ENCODE measurements at places on chromosomes 1 and 21.

GRCh38 chr1:84365225-84366221 is 32.8 kb upstream of the DNASE2B start:
- no peak for DNase-seq

GRCh38 chr1:96979304-96980268 is 258.0 kb downstream of the PTBP2 start:
- DNase-seq = no peak

GRCh38 chr1:34398916-34399275 is 222.2 kb downstream of the C1orf94 start:
- no peak for DNase-seq

GRCh38 chr1:20100632-20101355 is 18.5 kb downstream of the PLA2G2D start:
- peak; percentile 57 for DNase-seq

- DNase-seq = no peak
Observed at GRCh38 chr1:206463137-206463536, 7.1 kb upstream of the IKBKE start.

DNA sequence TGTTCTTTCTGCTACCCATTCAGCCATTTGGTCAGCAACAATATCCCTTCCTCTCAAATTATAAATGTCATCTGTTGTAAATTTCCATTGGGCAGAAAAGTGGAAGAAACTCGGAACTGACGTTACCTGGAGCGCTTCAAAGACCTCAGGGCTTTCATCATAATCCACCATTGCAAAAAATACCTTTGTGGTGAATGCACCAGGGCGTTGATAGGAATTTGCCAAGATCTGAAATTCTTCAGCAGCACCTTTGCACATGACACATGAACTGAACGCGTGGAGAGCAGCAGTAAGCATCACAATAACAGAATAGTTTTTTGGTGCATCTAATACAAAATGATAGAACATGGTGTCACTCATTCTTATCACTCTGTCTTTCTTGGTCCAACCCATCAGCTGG is 3.1 kb upstream of the TEKT2 start:
- no peak for DNase-seq

DNA sequence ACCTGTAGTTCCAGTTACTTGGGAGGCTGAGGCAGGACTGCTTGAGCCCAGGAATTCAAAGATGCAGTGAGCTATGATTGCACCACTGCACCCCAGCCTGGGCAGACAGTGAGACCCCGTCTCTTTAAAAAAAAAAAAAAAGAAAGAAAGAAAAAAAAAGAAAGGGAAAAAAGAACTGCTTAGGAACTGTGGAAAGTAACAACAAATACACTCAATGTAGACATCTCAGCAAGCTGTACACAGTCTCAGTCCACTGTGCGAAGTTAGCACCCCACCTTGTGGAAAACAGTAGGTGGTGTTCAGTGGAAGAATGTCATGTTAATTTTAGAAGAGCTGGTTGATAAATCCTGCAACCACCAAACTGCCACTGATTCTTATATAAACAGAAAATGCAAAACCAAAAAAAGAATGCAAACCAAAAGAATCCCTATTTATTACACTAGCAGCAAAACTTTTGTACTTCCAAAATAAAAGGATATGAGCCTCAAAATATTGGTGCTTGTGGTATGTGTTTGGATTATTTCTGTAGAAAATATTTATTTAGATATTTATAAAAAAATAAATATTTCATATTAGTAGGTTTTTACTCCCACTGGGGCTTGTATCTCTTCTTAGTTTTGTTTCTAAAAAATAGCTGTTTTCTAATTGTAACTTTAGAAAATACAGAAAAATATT is 31.1 kb downstream of the ALG14 start:
- DNase-seq = peak; percentile 71

- no peak for DNase-seq
Observed at GRCh38 chr1:59138402-59138801, 158.5 kb upstream of the FGGY start.

DNA sequence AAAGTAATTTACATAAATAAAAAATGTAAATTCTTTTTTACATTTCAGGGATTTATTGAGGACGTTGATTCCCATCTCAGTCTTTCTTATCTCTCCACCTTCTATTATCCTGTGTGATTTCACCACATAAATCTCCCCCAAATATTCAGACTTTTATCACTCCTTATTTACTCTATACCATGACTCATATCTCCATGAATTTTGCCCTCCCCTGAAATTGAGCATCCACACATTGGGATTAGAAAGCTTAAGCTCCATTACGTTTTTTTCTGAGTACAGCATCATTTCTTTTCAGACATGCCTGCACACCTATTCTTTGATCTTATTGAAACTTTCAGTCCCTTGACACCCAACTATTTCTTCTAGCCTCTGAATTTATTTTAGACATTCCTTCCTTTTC is 111.2 kb downstream of the IFI44 start:
- DNase-seq = no peak

- DNase-seq = no peak
Observed at GRCh38 chr1:185733818-185734735, at the start of gene HMCN1. TSS of gene HMCN1 (plus strand) at chr1:185734391. CDS start at chr1:185734780, 389 bp downstream.

DNA sequence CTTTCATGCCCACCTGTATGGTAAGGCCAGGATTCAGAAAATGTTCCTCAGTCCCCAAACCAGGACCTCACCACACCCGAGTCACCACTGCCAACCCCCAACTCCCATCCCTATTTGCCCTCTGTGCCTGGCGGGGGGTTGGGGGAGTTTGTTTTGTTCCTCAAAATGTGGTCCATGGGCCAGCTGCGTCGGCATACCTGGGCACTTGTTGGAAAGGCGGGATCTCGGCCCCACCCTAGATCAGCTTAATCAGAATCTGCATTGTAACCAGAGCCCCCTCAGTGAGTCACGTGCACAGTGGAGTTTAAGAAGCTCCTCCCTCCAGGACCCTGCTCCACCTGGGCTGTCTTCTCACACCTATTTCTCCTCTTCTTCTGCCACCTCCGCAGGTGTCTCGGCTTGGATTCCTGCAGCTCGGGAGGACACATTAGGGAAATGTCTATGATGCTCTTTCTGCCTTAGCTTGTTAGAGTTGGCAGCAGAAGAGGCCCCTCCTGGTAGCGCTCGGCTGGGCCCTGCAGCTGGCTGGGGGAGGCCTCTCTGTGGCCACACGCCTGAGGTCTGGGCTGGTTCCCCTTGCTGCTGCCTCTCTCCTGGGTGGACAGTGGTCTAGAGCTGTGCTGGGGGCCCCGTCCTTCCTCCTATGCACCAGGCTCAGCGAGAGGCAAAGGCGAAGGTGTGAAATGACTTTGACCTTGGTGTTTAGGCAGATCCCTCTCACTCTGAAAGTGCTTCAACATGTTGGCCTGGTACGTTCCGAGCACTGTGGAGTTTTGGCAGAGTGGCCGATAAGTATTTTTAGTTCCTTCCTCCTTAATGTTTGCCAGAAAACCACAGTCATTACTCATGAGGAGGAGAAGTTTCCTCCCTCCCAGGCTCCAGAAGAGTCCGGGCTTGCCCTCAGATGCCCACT is 41.8 kb upstream of the CAMTA1 start:
- DNase-seq = no peak

DNA sequence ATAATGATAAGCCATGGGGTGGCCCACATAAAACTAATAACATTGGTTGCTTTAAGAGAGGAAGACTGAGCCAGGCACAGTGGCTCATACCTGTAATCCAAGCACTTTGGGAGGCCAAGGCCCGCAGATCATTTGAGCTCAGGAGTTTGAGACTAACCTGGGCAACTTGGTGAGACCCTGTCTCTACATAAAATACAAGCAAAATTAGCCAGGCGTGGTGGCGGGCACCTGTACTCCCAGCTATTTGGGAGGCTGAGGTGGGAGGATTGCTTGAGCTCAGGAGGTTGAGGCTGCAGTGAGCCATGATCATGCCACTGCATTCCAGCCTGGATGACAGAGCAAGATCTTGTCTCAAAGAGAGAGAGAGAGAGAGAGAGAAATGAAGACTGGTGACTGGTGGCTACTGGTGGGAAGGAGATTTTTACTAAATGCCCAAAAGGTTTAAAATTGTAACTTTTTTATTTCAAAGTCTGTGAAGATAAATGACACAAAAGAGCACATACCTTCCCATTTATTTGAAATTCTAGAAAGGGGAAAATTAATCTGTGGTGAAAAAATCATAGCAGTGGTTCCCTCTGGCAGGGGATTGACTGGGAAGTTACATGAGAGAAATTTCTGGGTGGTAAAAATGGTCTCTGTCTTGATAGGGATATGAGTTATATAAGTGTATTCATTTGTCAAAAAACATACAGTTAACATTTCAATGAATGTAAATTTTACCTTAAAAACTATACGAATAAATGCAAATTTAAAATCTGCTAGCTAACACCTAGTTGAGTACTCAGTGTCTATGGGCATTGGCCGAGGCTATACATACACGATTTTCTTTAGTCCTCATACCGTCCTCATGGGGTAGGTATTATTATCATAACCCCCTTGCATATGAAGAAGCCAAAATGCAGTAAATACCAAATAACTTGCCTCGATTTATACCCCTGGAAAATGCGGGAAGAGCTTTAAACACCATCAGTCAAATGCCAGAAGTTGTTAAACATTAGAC is 2.2 kb upstream of the NBPF1 start:
- DNase-seq = no peak

DNA sequence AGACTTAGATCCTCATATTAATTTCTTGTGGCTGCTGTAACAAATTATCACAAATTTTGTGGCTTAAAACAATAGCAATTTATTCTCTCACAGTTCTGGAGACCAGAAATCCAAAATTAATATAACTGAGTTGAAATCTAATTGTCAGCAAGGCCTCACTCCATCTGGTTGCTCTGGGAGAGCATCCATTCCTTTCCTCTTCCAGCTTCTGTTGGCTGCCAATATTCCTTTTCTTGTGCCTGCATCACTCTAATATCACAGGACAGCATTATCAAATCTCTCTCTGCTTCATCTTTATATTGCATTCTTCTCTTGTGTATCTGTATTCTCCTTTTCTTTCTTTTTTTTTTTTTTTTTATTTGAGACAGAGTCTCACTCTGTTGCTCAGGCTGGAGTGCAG is 9.3 kb downstream of the SLC35A3 start:
- no peak for DNase-seq

GRCh38 chr1:221069178-221069903 is 190.1 kb downstream of the HLX start:
- DNase-seq = peak; percentile 70

- no peak for DNase-seq
Observed at GRCh38 chr1:3790500-3790923, 5.8 kb downstream of the LRRC47 start.

DNA sequence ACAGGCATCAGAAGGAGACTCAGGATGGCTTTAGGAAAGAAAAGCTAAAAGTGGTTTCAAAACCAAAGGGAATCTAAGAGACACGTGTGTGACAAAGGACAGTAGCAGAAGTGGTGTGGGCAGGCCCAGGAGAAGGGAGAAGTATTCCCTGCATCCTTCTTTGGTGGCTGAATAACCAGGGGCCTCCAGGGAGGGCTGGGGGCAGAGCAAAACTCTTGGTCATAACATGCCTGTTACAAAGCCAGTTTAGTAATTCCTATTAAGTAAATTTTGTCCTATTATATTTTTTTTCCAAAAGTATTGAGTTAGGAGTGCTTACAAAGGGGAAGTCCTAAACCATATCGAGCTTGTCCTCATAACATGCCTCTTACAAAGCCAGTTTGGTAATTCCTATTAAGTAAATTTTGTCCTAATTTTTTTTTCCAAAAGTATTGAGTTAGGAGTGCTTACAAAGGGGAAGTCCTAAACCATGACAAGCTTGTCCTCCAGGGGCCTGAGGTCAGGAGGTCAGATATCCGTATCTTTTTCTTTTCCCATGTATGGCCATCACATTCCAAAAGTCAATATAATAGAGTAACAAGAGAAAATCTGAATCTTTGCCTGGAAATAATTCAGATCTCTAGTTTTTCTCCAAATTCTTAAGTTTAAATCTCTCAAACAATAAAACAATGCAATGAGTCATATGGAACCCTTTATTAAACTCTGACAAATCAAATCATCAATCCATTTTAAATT is 509.2 kb downstream of the LTN1 start:
- DNase-seq = no peak

DNA sequence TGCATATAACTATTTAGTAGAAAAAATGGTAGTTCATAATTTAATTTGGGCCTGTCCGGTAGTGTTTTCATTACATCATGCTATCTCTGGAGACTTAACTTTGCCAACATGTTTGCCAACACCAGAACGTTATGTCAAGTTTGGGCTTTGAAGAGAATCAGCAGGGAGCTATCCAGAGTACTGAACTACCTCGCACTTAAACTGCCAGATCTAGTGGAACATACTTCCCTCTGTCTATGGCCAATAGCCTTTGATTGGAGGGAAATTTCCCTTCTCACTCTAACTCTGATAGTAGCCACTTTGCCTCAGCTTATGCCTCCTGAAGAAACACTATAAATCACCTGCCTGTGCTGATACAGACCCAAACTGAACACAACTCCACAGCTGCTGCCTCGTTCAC is 10.0 kb downstream of the LRRC53 start:
- peak; percentile 23 for DNase-seq

GRCh38 chr1:165328136-165328535 is 28.4 kb downstream of the LMX1A start:
- DNase-seq = no peak

DNA sequence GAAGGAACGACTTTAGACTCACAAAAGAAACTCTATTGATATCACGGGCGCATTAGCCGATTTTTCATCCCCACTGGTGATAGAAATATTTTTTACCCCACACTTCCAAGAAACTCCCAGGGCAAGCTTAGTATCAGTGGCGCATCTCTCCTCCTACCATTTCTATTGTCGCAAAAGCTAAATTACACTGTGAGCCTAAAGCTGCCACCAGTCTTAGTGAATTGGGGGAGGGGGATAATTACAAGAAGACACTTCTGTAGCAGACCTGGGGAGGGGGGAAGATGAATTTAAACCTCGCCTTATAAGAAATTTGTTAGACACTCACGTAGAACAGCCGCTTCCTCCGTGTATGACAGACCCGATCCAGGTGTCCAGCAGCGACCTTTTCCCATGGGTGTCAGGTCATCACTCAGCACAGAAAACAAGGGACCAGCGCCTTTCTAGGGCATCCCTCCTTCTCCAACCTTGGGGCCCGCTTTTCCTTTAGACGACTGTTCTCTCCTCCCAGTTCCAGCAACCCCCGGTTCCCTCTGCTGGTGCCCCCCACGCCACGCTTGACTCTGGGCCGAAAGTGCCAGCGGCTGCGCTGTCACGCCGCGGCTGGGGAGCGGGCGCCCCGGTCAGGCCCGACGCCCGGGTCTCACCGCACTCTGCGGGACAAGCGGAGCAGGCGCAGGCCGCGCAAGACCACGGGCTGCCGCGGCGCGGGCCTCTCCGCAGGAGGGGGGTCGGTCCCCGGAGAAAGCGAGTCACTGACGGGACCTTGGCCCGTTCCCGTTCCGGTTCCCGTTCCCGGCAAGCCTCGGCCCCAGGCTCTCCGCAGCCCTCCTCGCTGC is 821 bp downstream of the PHC2 start:
- DNase-seq = no peak

GRCh38 chr1:25715888-25716287 is 84.1 kb upstream of the SELENON start:
- no peak for DNase-seq

DNA sequence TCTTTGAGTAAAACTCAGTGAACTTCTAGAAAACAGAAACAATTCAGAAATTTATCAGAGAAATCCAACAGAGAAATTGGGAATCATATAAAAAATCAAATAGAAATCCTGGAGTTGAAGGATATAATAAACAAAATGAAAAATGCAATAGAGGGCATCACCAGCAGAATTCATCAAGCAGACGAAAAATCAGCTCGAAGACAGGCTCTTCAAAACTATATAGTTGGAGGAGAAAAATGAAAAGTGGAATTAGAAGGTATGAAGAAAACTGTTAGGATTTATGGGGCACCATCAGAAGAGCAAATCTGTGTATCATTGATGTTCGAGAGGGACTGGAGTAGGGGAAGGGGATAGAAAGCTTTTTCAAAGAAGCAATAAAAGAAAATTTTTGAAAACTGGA is 121.5 kb upstream of the GPR52 start:
- no peak for DNase-seq

GRCh38 chr21:46617267-46618051 is 12.6 kb upstream of the S100B start:
- DNase-seq = no peak
